ENCODE measurements at places on chromosomes 13 and 19. TPM values are rescaled to one million over a fixed set of nuclear protein-coding genes. Genes with fewer than 3 reads are reported as not detected.

FFAR3 gene
- 0.91 TPM for total RNA-seq

ZSCAN5B gene
- total RNA-seq, result not detected

GRCh38 chr13:74667656-74668203 is 533.5 kb upstream of the KLF12 start:
- DNase-seq, result no peak

ZNF493 gene
- total RNA-seq, result 10.0 TPM

DNA sequence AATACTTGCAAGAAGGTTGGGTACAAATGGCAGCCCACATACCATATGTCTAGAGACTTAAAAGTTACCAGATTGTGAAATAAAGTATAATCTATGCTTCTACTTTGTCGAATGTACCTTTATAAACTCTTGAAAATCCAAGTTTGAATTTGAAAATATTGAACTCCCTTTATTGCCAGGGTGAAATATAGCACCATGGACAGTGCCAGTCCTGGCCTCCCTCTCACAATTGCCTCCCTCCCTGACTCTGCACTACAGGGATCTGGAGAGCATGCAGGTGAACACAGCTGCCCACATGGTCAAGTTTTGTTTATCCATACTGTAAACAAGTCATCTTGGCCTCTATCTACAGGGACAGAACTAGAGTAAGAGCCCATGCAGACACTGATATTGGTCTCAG is 394.1 kb upstream of the SLITRK6 start:
- no peak for DNase-seq

ZNF229 gene
- total RNA-seq, result 0.95 TPM

POLR2E gene
- 303 TPM for total RNA-seq

BORCS8 gene
- 38.0 TPM for total RNA-seq

DNA sequence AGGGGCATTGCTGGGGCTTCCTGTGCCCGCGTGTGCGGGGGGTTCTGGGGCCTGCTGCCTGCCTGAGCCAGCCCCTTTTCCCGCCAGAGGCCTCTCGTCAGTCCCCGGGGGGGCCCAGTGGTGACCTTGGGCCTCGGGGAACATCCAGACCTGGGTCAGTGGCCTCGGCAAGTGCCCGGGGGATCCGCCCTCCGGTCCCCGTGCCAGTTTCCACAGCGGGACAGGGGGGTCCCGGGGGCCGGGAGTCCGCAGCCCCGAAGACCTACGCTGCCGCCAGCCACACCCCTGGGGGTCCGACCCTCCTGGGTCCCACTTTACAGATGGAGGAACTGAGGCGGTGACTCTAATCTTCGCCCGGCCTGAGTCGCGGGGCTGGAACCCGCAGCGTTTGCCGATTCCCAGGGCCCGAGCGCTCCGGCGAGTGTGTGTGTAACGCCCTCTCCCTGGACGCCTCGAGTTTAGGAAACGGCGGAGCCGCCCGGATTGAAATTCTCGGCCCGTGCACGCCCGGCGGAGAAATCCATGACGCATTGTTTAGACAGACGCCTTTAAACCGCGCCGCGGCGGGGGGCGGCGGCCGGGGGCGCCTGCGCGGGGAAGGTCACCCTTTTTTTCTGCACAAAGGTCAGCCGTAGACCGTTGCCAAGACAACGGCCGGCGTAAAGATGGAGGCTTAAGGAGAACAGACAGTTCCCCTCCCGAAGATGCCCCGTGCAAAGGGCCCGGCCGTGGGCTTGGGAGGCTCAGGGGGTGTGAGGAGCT is 39.3 kb downstream of the EFNA2 start:
- peak; percentile 25 for DNase-seq

GRCh38 chr19:32345261-32346207 is at the start of gene ZNF507:
Gene ZNF507, plus strand, starts transcription at chr19:32345610. Its CDS starts 7,221 bp downstream, at chr19:32352831.
- DNase-seq, result peak; percentile 79

DNA sequence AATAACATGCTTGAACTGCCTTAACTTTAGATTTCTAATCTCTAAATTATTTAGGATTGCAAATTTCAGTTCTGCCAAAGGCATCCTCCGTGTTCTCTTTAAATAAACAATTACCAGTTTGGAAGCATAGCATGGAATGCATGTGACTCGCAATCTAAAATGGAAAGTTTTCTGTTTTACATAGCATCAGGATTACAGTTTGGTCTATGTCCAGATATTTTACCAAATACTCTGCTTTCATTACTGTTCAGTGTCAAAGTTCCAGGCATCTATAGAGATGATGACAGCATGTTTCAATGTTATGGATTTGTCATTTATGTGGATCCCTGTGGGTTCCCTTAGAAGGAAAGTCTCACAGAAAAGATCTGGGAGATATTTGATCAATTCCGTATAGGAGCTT is 16.8 kb downstream of the FLT1 start:
- no peak for DNase-seq

ZNF256 gene
- total RNA-seq, result 6.4 TPM

DNA sequence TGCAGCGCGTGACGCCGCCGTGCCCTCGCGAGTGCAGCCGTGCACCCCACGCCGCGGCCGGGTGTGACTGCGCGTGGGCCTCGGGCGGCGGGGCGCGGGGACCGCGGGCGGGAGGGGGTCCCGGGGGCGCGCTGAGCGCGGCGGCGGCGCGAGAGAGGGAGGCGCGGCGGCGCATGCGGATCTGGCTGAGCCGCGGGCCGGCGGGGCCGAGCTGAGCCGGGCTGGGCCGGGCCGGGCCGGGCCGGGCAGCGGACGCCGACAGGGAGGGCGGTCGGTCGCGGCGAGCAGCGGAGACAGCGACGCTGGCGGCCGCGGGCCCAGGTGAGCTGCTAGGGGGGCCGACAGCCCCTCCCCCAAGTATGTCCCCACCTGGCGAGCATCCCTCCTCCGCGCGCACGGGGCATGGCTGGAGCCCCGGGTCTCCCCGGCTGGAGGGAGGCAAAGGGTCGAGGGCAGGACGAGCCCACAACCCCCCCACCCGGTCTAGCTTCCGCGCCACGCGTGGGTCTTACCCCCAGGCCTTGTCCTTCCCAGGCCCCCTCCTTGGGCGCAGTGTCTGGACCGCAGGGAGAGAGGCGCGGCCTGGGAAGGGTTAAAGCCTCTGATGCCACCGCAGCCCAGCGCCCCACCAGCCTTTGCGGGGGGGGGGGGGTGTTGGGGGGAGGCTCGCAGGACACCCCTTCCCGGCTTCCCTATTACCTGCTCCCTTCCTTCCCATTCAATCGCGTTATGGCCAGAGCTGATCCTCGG is at the start of gene SPTBN4:
SPTBN4 (plus strand) TSS at position 17 of the 750 bp plus-strand sequence. CDS start 5,621 bp downstream, outside the sequence.
- no peak for DNase-seq

GRCh38 chr13:114166381-114167131 is 12.5 kb upstream of the CFAP97D2 start:
- no peak for DNase-seq

DNA sequence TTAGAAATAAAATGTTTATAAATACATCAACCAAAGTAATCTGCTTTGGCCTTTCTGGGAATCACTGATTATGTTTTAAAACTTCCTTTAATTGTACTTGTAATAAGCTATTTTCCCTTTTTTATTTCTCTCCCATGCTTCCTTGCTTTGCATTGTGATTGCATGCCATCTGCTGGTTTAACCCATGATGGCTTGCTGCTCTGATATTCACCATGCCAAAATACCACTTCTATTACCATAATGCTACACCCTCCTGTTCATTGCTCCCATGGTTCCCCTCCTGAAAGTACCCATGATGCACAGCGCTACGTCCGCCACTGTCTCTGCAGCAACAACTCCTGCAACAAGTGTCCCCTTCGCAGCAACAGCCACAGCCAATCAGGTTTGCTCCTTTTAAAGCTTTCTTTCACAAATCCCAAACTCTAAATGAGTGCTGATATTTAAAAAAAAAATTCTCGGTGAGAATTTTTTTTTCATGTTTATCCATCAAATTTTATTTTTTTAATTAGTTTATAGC is 67.7 kb upstream of the RAP2A start:
- no peak for DNase-seq

- no peak for DNase-seq
Observed at GRCh38 chr19:7292950-7293761, 1.1 kb downstream of the INSR start.

GRCh38 chr13:59442944-59443486 is 720.7 kb downstream of the DIAPH3 start:
- no peak for DNase-seq

GRCh38 chr19:38596057-38596981 is 21.4 kb downstream of the MAP4K1 start:
- DNase-seq, result peak; percentile 13

GRCh38 chr13:20118268-20119140 is 42.3 kb downstream of the GJA3 start:
- DNase-seq, result peak; percentile 47

GRCh38 chr13:41313117-41313516 is 2.0 kb downstream of the NAA16 start:
- DNase-seq, result no peak

NLRP9 gene
- total RNA-seq, result not detected

- DNase-seq, result no peak
Observed at GRCh38 chr13:31014456-31014855, 82.0 kb downstream of the TEX26 start.

DNA sequence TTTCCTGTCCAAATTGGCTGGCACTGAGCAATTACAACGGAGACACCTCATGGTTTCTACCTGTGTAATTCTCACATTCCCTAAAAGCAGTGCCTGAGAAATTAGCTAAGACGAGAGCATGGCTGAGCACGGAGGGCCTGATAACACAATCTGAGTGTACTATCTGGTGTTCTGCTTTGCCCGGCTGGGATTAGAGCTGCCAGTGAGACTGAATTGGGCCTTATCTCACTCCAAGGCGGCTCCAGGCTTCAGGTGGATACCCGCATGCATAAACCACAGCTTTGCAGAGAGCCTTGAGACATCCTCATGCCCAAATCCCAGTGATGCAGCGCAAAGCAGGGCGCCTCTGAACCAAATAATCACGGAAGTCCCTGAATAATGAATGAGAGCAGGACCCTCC is 172.3 kb downstream of the OXGR1 start:
- no peak for DNase-seq

GRCh38 chr19:5192568-5192967 is 148.0 kb downstream of the PTPRS start:
- no peak for DNase-seq

- DNase-seq, result peak; percentile 56
Observed at GRCh38 chr13:51797664-51798488, 6.1 kb downstream of the DHRS12 start.

ZNF480 gene
- total RNA-seq, result 5.6 TPM

DNA sequence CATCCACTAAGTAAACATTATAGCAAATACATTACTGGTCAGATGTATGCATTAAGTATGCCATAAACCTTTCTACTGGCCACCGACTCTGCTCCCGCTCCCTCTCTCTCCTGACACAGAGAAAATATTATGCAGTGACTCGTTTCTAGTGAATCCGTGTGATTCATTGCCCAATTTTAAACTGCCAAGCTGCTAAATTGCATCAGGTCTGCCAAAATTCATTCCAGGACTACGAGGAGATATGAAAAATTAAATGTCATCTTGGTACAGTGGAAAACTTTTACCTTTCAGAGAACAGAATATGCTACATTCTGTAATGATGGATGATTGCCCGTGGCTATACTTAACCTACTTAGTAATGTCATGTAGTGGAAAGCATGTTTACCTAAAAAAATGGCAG is 368.8 kb upstream of the TSHZ3 start:
- no peak for DNase-seq

SBK3 gene
- not detected for total RNA-seq

- DNase-seq, result no peak
Observed at GRCh38 chr19:34269489-34269888, 15.1 kb downstream of the GARRE1 start.

- DNase-seq, result no peak
Observed at GRCh38 chr19:41366089-41366488, 2.1 kb upstream of the B9D2 start.

DNA sequence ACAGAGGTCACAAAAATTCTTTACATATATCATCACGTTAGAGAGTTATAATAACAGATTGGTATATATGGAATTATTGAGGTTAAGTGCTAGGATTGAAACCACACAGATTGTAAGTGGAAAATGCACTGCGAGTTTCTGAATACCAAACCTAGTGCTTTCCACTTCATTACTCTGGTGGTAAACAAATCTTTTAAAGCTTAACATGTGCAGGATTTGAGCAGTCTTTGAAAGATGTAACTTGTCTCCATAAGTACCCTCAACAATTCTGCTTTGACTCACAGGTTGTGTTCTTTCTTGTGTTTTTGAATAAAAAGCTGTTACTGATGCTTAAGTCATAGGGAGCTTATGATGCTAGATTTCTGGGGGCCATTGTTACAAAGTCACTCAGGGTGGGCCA is 314.7 kb upstream of the DACH1 start:
- DNase-seq, result no peak

DNA sequence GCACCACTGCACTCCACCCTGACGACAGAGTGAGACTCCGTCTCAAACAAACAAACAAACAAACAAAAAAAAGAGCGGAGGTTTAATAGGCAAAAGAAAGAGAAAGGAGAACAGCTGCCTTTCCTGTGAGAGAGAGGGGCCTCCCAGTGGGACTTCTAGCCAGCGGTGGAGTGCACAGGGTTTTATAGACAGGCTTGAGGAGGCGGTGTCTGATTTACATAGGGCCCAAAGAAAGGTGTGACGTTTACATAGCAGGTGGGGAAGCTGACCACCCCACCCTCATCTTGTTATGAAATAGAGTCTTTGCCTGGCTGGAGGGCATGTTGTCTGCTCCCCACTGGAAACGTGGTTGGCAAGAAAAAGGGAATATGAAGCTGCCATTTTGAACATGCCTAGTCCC is 106.0 kb upstream of the CSNK1A1L start:
- DNase-seq, result no peak

DNA sequence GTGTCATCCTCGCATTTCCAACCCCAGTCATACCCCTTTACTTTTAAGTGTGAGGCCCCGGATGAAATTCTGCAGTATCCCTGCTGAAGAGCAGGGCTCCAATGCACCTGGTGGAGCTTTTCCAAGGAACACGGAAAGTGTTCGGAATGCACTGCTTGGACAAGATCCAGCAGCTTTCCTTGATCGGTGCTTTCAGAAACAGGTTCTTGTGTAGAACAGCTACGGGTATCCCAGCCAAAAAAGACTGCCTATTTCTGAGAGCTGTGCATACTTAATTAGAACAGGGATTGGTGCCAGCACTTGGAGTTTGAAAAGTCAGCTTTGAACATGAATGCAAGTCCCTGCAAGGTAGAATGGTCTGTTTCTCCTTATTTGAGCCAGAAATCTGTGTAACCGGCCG is 87.2 kb upstream of the C1QTNF9B start:
- no peak for DNase-seq

DNA sequence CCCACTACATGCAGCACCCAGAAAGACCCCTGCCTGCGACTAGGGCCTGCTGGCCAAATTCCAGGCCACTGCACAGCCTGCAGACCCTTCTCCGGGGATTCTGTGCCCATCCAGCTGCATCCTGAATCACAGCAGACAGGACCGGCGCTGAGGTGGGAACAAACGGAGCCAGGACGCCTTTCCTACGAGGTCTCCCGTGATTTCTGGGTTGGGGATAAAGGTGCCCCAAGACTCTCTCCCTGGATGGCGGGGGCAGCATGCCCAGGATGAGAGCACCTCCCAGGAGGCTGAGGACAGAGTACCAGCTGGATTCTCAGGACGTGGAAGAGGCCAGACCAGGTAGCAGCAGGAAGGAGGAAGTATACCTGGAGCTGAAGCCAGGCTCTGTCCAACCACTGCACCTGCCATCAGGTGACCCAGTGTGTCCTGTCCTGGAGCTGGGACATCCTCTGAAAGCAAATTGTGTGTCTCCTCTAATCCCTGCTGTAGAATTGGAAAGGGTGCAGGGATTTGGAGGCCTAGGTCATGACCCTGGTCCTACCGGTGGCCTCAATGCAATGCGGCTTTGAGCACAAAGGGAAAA is 3.4 kb upstream of the FUT5 start:
- DNase-seq, result no peak

- no peak for DNase-seq
Observed at GRCh38 chr13:87129602-87130300, 541.4 kb upstream of the SLITRK5 start.

FAM124A gene
- 0.21 TPM for total RNA-seq

ZNF417 gene
- 4.7 TPM for total RNA-seq
